ENCODE measurements at places on chromosomes 12 and 14.

GRCh38 chr14:64700894-64701293 lies 3.3 kb upstream of the PLEKHG3 start:
- DNase-seq: no peak

GRCh38 chr12:66679461-66680084 lies 697 bp upstream of the GRIP1 start:
- peak; percentile 54 for DNase-seq

- DNase-seq: no peak
These were observed 786 bp upstream of the TSFM start for GRCh38 chr12:57781801-57782200.

GRCh38 chr12:6041891-6042290 lies 82.6 kb downstream of the VWF start:
- DNase-seq: no peak

Measured in NCI-H1417 (cell line).